ENCODE measurements at places on chromosomes 16 and 17.

DNA sequence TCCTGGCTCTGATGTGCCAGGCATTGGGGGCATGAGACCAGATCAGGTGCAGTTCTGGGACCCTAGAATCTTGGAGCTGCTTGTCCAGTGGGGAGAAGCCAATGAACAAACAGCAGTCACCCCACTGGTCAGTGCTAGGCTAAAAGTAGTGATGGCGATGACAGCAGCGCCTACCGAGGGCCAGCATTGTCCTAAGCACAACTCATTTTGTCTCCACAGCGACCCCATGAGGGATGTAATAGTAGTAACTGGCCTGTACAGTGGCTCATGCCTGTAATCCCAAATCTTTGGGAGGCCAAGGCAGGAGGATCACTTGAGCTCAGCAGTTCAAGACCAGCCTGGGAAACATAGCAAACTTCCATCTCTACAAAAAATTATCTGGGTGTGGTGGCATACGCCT lies 6.2 kb downstream of the SMCR8 start:
- no peak for DNase-seq

DNA sequence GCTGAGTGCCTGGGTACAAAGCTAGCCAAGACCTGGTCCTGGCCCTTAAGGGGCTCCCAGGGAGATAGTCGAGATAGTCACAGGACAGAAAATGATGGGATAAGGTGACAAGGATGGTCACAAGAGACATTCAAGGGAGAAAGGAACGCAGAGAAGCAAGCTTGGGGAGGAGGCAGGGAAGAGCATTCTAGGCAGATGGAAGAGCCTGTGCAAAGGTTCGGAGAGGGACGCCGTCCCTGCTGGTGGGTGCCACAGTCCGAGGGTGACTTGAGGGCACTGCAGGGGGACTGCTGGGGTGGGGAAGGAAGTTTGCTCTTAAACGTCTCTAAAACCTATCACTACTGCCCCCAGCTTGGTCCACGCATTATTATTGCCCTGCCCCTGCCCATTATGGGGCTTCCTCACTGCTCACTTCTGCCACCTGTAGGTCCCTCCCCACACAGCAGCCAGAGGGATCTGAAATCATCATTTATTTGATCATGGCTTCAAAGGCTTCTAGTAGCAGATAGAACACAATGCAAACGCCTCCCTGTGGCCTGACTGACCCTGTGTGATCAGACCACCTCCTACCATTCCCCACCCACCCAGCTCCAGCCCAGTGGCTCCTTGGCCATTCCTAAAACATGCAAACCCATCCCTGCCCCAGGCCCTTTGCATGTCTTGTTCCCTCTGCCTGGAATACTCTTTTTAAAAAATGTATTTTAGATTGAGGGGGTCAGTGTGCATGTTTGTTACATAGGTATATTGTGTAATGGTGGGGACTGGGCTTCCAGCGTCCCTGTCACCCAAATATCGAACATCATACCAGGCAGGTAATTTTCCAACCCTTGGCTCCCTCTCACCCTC lies 60.3 kb downstream of the RMI2 start:
- peak; percentile 8 for DNase-seq

- no peak for DNase-seq
These were observed 8.3 kb upstream of the MYH4 start for GRCh38 chr17:10477701-10478100.

DNA sequence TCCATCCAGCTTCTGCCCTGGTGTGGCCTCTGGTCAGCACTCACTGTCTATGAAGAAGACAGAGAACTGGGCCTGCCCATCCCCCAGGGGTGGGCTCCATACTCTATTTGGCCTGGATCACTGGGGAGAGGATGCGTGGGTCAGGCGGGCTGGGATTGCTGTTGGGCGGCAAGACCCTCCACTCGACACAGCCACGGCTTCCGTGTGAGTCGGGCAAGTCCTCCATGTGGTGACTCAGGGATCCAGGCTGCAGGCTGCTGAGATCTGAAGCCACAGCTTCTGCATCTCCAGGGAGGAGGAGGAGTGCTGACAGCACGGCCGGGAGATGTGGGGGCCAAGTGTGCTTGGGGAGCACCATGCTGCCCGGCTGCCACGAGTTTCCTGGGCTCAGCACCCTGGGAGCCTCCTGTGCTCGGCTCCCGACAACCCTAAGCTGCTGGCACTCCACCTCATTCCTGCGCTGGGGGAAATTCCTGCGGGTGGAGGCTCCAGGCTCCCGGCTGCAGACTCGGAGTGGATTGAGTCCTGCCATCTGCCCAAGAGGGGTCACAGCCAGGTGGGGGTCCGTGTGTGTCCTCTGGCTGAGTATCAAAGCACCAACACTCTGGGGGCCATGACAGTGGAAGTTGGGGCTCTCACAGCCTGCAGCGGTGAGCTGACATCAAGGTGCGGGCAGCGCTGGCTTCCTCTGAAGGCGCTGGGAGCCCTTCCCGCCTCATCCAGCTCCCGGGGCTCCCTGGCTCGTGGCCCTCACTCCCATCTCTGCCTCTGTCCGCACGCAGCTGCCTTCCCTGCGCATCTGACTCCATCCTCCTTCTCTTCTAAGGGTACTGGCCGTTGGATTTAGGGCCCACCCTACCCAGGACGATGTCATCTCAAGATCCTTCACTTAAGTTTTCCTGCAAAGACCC lies 24.4 kb upstream of the CBFA2T3 start:
- DNase-seq, result no peak

- DNase-seq, result no peak
These were observed 14.9 kb downstream of the SOX9 start for GRCh38 chr17:72135546-72136325.

DNA sequence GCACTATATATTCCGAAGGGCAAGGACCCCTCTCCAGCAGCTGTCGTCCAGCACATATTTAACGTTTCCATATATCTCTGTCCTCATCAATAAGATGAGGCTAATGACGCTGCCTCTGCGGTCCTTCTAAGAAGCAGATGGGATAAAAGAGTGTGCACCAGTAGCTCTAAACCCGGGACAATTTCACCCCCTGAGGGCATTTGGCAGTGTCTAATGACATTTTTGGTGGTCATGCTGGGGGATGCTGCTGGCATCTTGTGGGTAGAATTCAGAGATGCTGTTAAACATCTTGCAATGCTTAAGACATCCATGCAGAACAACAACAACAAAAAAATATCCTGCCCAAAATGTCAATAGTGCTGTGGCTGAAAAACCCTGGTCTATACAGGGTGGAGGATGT lies 372.9 kb downstream of the CDH13 start:
- no peak for DNase-seq

DNA sequence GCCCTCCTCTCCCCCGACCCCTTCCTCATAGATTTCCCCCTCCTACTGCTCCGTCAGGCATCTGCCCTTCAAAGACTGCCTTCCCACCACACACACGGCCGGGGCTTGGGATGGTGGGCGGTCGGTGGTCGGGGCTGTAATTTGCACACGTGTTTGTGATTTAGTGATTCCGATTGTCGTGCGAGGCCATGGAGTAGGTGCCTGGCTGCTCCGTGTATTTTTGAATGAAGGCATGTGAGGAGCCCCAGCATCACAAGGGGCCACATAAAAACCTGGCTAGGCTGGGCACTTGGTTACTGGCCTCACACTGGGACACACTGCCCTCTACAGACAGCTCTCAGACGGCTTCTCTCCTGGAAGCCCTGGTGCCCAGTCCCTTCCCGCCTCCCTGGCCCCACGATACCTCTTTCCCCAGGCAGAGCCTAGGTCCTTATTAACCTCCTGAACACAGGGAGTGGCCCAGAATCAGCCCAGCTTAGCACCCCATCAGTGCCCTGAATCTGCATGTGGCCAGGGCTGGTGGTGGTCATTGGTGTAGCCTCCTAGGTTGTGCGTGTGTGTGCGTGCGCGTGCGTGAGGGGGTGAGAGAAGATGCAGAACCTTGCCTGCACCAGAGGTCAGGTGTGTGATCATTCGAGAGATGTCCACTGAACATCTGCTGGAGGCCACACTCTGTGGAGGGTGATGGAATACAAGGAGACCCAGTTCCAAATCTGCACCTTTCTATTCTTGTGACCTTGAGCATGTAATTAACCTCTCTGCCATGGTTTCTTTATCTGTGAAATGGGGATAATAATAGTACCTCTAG lies 1.3 kb upstream of the SOCS1 start:
- DNase-seq, result peak; percentile 57

DNA sequence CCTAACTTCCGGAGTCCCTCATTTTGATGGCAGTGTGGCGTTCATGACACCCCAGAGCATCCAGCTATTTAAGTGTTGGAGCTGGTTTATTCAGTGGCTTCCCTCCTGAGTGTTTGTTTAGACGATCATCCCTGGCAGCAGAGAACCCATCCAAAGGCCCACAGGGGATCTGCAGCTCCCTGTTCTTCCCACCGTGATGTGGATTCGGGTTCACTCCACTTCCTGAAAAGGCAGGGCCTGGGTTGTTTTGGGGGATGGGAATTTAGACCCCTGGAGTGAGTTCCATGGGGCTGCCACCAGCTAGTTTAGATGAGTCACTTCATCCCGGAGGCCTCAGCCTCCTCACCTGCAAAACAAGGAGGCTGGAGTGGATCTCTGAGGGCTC lies 2.3 kb downstream of the KSR1 start:
- no peak for DNase-seq

DNA sequence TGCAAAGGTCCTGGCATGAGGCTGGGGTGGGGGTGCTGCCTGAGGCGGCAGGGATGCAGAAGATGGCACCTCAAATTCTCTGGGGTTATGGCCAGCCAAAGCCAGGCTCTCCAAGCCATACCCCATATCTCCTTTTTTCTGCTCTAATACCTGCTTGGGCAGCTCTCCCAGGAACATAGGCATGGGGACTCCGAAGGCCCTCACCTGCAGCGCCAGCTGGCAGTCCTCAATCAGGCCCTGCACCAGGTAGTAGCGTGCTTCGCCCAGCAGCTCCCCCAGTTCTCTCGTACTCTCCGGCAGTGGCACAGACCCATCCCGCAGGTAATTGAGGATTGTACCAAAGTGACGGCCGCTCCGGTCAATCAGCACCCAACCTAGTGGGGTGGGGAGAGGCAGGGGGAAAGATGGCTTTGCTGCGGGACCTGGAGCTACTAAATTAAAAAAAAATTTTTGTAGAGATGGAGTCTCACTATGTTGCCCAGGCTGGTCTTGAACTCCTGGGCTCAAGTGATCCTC lies 3.0 kb downstream of the KCTD13 start:
- DNase-seq, result no peak

DNA sequence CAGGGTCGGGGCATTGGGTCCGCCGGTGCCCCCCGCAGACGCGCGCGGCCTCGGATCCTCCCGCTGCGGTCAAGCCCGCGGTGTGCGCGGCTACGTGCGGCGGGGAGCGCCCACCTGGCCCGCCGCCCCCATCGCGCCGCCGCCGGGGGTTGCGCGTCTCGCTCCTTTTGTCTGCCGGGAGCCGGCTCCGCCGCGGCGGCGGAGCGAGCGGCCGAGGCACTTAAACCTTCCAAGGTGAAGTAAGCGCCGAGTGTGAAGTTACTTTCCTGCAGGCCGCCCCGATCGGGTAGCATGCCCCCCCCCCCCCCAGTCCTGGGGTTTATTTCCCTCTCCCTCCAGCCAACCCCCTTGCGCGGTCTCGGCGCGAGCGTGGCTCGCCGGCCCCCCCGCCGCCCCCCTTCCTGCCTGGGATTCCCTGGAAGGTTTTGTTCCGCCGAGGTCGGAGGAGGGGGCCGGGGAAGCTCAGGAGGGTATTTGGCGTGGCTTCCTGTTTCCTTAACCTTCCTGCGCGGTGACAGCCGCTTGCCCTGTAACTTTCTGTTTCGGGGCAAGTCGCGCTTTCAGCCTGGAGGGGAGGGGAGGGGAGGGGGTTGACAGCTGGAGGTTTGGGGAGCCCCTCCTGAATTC lies 56.6 kb upstream of the GSE1 start:
- peak; percentile 41 for DNase-seq

All from hematopoietic multipotent progenitor cell treated with erythropoietin and hydrocortisone succinate and interleukin-3 and kit ligand, for 17 days (in vitro differentiated cells).